ENCODE measurements at places on chromosomes 16 and 17.

- no peak for DNase-seq
Observed at GRCh38 chr16:4506450-4506849, 30.3 kb downstream of the HMOX2 start.

- no peak for DNase-seq
Observed at GRCh38 chr17:70288540-70289290, 119.4 kb downstream of the KCNJ2 start.

GRCh38 chr17:55450232-55450825, 28.7 kb upstream of the MMD start:
- no peak for DNase-seq

DNA sequence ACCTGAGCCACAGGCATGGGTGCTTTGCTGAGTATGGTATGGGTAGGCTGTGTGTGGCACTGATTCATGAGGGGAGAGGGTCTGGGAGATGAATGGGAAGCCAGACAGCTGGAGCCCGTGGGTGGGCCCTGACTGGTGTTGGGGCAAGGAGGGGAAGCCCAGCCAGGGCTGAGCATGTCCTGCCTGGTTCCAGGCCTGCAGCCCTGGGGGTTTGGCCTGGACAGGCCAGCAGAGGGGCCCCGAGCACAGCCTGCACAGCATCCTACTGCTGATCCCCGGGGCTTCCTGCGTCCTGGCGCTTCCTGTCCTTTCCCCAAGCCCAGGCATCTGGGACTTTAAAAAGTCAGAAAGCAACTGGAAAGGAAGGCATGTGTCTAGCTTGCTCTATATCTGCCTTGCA, 4.6 kb upstream of the MVD start:
- DNase-seq: no peak

GRCh38 chr17:12709063-12709462, 43.4 kb downstream of the MYOCD start:
- DNase-seq: no peak

GRCh38 chr17:78019976-78020716, 61.6 kb downstream of the TNRC6C start:
- DNase-seq: no peak

GRCh38 chr17:82909322-82909904, 69.6 kb upstream of the ZNF750 start:
- DNase-seq: no peak

DNA sequence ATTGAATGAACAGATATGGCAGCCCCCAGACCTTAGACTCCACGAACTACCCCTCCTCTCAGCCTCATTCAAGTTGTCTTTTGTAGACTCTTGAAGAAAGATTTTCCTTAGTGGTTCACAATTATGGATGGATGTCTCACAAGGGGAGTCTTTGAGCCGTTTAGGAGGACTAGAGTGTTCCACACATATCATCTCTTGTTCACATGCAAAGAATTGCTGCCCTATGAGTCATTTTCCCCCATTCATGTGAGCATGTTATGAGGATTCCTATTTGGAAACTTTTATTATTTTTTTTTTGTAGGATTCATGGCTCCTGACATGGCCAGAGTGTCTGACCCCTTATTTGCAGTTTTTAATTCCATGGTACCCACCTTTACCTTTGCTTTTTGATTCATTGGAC, 237.1 kb downstream of the SHISA9 start:
- no peak for DNase-seq

- DNase-seq: no peak
Observed at GRCh38 chr17:41415411-41415810, 9.0 kb downstream of the KRT37 start.

GRCh38 chr17:47807421-47807820, 14.2 kb downstream of the OSBPL7 start:
- DNase-seq: no peak

GRCh38 chr16:8730335-8730915, 56.0 kb downstream of the ABAT start:
- DNase-seq: no peak

- DNase-seq: no peak
Observed at GRCh38 chr17:2146132-2146871, 91.4 kb downstream of the HIC1 start.

DNA sequence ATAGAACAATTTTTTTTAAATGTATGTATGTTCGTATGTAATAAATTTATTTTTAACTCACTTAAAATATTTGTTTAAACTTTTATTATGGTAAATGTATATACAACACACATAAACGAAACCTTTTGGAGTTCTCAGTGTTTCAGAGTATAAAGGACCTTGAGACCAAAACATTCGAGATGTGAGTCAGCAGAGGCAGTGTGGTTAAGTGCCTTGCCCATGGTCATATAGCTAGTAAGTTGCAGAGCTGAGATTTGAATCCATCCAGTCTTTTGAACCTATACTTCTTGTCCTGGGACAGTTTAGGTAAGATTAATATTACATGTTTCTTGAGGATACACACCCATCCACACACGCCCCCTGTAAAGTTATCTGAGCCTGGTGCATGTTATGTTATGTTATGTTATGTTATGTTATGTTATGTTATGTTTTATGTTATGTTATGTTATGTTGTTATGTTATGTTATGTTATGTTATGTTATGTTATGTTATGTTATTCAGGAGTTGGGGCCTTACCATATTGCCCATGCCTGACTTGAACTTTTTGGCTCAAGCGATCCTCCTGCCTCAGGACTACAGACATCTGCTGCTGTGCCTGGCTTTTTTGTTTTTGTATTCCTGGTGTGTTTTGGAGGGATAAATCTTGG, 41.8 kb downstream of the TNRC6A start:
- no peak for DNase-seq

- no peak for DNase-seq
Observed at GRCh38 chr17:5596421-5596820, 12.1 kb upstream of the NLRP1 start.

DNA sequence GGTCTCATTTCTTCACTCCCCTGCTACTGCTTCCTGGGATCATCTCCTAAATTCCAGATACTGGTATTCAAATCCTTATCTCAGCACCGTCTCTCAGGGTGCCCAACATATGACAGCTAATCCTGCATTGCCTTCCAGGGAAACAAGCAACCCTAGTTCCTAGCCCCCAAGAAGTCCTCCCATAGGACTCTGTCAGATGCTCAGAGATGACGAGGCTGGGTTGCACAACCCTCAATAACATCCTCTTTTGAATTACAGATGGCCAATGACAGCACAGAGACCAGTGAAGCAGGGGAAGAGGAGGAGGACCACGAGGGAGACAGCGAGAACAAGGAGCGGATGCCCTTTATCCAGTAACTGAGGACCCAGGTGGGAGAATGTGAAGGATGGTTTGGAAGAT, 45.0 kb upstream of the CLEC3A start:
- no peak for DNase-seq

DNA sequence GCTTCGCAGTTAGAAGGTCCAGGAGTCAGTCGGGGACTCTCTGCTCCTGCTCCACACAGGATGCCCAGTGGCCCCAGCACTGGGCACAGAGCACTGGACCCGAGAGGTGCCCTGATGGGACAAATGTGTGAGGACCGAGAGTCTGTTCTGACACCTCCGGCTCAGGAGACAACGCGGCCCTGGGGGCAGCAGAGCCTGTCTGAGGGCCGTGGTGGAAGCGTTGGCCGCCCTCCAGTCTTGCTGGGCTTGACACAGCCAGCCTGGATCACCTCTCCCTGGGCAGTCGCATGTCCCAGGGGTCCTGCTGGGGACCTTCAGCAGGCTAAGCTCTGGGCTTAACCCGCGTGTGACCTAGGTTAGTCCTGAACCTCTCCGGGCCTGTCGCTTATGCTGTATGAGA, 23.1 kb downstream of the LGALS9 start:
- DNase-seq: no peak

DNA sequence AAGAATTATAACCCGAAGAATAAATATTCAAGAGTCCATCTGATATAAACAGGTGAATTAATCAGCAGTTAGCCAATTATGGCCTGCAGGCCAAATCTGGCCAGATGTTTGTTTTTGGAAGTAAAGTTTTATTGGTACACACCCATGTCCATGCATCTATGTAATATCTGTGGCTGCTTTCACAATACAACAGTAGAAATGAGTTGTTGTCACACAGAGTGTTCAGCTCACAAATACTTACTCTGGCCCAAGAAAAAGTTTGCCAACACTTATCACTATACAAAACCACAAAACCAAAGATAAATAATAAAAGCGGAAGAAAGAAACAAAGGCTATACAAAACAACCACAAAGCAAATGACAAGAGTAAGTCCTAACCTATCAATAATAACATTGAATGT, 109.4 kb downstream of the CDYL2 start:
- DNase-seq: no peak

GRCh38 chr16:86387468-86388440, 122.6 kb upstream of the FOXF1 start:
- DNase-seq: peak; percentile 38

- no peak for DNase-seq
Observed at GRCh38 chr17:72608436-72608835, 484.1 kb downstream of the SLC39A11 start.

DNA sequence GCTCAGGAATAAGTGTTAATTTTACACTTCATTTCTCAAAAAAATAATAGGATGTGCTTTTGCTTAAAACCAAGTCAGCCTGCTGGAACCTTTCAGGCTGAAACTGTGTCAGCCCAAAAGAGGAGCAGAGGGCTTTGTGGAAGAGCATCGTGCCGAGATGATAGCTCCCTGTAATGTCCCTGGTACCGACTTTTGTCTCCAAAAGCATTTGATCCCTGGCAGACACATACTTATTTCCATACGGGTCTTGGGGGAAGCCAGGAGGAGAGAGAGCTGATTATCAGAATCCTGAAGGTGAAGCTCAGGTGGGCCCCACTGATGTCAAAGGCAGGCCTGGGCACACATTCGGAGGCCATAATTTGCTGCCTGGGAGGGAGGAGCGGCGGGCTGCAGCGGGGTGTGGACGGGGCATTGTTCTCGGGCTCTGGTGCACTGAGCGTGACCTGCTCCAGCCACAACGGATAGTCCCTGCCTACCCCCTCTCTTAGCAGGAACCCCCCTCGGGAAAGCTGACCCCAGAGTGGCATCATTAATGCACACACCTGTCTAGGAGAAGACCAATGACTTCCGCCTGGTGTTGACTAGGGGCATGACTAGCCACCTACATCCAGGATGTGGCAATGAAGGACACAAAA, 155.9 kb downstream of the C16orf78 start:
- DNase-seq: no peak

GRCh38 chr16:47571049-47571448, 109.9 kb downstream of the PHKB start:
- DNase-seq: no peak

DNA sequence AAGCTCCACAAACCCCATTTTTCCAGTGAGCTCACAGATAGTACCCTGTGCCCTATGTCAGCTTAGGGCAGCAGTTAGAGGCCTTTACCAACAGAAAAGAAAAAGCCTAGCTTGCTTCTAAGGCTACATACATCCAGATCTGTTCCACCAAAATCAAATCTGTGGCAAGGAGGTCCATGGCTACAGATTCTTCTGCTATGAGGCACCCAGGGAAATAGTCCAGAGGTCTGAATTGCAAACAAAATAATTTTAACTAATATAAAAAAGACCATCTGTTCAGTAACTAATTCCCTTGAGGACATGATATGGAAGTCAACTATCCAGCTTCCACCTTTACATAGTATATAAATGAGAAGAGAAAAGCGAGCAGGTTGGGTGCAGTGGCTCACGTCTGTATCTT, 129.3 kb downstream of the PARN start:
- no peak for DNase-seq

GRCh38 chr17:42766124-42766523, 5.1 kb downstream of the RAMP2 start:
- no peak for DNase-seq

- DNase-seq: no peak
Observed at GRCh38 chr17:42775534-42776098, 2.4 kb downstream of the VPS25 start.

DNA sequence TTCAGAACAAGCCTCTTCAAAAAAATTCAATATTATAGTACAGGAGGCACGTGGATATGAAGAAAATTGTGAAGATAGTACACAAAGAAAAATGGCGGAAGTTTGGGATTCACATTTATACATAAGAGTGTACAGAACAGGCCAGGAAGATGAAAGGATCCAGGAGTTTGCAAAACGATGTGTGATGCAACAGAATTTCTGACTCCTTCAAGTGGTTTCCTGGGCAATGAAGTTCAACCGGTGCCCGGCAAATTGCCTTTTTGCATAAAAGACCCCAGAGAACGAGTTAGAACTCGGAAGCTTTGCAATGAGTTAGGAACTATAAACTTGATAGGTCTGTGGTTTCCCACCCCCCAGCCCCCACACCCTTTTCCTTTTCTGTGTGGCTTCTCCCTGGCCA, 189.1 kb downstream of the SALL1 start:
- no peak for DNase-seq

DNA sequence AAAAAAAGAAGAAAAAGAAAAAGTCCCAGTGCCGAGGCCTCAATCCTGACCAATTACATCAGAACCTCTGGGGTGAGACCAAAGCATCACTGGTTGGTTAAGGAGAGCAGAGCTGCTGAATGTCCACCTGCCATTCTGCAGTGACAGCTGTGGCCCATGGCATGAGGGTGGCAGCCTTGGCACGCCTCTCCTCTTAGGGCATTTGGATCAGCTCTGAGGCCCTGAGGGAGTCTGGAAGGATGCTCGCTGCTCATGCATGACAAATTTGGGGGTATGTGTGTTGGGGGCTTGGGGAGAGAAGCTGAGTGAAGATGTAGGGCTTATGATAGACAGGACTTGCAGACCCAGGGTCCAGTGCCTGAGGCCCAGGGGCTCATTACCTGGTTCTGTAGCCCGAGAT, 26.3 kb downstream of the MYLK3 start:
- no peak for DNase-seq

- no peak for DNase-seq
Observed at GRCh38 chr16:28003021-28003865, 60.3 kb downstream of the GSG1L start.

DNA sequence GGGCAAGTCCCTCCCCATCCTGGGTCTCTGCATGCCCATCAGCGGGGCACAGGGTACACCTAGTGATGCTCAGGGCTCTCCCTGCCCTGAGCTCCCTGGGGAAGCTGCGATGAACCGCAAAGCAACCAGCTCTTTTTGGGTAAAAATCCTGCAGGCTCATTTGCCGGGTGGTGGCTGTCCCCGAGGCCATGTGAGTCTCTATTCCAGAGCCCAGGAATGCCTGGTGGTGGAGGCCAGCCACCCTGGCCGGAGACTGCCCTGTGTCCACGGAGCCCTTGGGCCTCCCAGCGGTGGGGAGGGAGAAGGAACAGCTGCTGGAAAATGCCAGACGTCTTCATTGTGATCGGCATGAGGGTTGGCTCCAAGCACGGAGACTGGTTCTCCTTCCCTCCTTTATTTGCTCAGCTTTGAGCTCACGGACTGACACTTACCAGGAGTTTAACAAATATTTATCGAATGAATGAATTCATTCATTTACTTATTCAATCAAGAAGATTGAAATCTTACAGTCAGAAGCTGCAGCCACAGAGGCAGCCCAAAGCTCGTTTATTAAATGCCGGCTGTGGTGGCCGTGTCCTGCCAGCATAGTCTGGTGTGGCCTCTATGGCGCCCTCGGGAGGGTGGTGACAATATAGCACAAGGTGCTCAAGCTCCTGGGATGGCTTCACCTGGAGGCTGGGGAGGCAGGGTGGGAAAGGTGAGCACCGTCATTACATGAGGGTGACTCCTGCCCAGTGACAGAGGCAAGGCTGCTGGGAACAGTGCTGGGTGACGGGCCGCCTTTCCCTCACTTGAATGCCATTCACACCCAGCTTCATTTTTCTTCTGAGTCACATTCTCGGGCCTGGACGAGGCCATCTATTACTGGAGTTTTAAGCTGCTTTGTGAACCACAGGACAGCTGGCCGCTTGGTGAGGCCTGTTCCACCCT, 31.1 kb upstream of the JPH3 start:
- no peak for DNase-seq

GRCh38 chr16:17476414-17477259, 5.9 kb upstream of the XYLT1 start:
- DNase-seq: peak; percentile 10

GRCh38 chr16:24191876-24192402, 64.2 kb upstream of the CACNG3 start:
- DNase-seq: no peak

Measured in kidney epithelial cell (primary cell).